DMS153 (cell line): ENCODE measurements at places on chromosomes 4 and X.

GRCh38 chr4:15253349-15253748, 174.5 kb upstream of the C1QTNF7 start:
- DNase-seq = no peak

GRCh38 chr4:106418444-106418843, 49.9 kb upstream of the GIMD1 start:
- no peak for DNase-seq

DNA sequence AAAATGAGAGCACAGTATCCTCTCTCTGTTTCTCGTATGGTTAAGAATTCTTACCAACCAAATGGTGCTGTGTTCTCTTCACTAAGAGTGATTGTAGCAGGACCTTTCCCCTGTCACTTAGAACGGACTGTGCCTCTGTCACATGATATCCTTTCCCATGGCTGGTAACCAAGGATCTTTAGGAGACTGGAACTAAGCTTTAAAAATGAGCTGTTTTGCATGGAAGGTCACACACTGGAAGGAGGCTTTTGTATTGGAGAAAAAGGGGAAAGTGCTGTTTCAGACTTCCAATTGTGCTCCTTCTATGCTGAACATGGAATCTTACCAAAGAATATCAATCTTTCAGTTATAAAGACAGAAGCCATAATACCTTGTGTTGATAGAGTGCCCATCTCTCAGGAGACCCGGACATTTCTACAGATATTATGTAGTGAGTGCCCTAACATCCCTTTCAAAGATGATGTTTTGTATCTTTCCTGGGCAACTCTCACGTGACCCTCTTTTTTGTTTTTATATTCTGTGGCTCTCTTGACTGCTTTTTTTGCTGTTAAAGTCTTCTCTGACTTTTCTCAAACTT, 148.6 kb downstream of the SLC4A4 start:
- DNase-seq = no peak

DNA sequence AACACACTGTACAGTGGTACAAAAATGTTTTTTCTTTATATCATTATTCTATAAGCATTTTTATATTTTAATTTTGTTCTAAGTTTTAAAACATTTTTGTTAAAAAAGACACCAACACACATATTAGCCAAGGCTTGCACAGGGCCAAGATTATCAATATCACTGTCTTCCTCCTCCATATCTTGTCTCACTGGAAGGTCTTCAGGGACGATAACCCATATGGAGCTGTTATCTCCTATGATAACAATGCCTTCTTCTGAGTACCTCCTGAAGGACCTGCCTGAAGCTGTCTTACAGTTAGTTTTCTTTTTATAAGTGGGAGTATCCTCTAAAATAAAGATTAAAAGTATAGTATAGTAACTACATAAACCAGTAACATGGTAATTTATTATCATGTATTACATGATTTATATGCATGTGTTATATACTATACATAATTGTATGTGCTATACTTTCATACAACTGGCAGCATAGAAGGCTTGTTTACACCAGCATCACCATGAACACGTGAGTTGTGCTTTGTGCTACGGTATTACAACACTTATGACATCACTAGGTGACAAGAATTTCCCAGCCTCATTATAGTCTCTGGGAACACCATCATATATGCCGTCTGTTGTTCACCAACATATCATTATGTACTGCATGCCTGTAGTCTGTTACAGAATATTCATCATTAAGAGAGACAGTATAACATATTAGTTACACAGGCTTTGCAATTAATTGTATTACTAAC, 90.7 kb downstream of the WDFY3 start:
- DNase-seq = no peak

- no peak for DNase-seq
These were observed 320.9 kb downstream of the EVC2 start for GRCh38 chr4:5387457-5387856.

- DNase-seq = no peak
These were observed 63.7 kb upstream of the CD99 start for GRCh38 chrX:2627272-2627867.
